ENCODE measurements at places on chromosomes 11 and 22. TPM values are rescaled to one million over a fixed set of nuclear protein-coding genes. Genes with fewer than 3 reads are reported as not detected.

Gene OSBP
- 59.6 TPM for total RNA-seq

DNA sequence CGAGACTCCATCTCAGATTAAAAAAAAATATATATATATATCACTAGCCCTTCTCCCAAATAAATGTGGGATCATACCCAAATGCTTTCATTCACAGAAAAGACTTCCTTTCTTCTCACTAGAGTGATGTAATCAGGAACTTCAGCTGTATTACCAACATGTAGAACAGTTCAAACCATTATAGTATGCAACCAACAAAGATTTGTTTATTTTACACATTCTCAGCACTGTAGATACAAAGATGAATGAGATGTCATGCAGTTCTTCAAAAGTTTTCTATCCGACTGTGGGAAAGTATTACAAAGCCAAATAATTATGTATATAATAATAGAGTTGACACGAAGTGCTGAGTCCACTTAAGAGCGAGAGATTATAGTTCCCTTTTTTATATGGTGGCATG lies 22.2 kb upstream of the ZNF143 start:
- H3K27ac ChIP-seq, result no peak overlapping the region
- H3K4me1 ChIP-seq, result no peaks in the 10 kb centered on the region
- H3K36me3 ChIP-seq, result peaks cover 69% of the 10 kb centered on the region
- DNase-seq, result no peak
- no peak overlapping the region for H3K4me3 ChIP-seq

GRCh38 chr11:8527939-8528338 lies 66.1 kb downstream of the STK33 start:
- no peaks in the 10 kb centered on the region for H3K27me3 ChIP-seq
- peaks cover under 1% of the 10 kb centered on the region for H3K4me1 ChIP-seq
- DNase-seq, result no peak

GRCh38 chr22:37753746-37754145 lies 54.0 kb upstream of the GCAT start:
- no peaks in the 10 kb centered on the region for H3K27me3 ChIP-seq
- peak; percentile 56 for DNase-seq
- H3K36me3 ChIP-seq, result peaks cover 37% of the 10 kb centered on the region

All from thyroid gland (tissue), 4 donors.